M059J (cell line): ENCODE measurements at places on chromosomes 5 and 9.

DNA sequence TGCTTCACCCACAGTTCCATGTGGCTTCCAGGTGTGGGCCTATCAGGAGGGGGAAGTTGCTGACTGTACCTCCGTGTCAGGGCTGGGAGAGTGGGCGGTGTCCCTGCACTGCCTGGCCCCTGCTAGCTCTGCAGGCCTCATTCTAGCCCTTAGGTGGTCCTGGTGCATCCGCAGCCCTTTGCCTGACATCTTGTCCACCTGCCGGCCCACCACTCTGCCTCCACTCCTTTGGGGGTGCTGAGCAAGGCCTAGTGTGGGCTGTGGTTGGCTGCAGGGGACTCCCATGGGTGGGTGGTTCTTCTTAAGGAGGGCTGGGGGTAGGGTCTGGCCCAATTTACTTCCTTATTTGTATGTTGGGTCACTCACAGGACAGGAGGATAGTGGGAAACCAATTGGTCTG is 66.9 kb downstream of the HSPA4 start:
- no peak for DNase-seq

- no peak for DNase-seq
Observed at GRCh38 chr5:25027526-25027925, 382.7 kb upstream of the CDH10 start.

GRCh38 chr5:169139480-169140050 is 161.4 kb downstream of the SLIT3 start:
- DNase-seq: no peak

DNA sequence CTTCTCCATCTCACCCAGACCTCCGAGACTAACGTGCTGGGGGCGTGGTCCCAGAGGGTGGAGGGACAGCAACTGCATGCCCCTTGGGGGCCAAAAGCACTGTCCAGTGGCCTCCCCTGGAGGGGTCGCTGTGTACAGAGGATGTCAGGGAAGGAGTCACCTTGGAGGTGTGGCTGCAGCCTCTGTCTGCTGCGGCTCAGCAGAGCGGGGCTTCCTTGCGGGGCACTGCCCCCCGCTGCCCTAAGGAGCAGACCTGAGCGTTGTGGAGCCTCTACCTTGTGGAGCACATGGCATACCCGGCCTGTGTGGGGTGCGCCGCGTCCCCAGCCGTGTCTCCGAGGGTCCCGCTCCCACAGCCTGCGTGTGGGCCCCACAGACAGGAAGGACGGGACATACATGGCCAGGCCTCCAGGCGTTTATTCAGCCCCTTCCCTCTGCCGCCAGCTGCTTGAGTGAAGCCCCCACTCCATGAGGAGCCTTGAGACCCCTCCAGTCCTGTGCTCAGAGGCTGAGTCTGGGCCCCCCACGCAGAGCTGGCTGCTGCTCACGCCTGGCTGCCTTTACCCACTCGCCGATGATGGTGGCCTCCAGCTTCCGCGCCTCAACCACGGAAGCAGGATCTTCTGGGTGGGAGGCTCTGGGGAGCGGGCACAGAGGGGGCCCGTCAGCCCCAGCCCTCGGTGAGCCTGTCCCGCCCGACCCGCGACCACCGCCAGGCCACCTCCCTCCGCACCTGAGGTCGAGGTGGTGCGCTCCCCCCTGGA is 4.2 kb downstream of the DPP7 start:
- DNase-seq: no peak

DNA sequence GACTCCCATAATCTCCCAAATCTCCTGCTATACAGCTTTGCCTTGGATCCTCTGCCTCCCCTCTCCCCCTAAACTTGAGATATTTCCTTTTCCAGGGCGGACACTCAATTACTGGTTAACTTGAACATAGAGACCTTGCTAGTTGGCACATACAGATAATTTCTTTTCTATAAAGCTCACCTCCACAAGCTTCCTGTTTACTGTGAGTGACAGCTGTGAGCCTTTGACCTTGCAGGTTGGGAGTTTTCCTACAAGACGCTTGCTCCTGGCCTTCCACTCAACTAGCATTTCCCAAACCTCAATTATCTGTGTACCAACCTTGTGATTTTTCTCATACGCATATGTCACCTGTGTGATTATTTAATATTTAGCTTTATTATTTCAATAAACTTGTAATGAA is 114.5 kb downstream of the GNA14 start:
- DNase-seq: no peak

DNA sequence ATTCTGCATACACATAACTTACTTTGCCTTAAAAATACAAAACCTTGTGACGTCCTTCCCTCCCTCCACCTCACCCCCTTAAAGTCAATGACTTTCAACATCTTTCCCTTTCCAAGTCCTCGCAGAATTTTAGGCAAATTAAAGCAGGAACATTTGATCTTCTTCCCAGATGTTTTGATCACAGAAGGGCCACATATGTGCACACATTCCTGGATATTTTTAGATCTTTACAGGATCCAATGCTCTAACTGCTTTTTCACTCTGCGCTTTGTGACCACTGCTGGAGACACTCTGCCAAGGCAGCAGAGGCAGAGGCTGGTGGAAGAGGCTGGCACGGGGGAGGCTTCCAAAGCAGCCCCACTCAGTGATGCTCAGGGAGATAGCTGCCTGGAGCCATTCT is 130.7 kb downstream of the SEC61B start:
- DNase-seq: no peak

DNA sequence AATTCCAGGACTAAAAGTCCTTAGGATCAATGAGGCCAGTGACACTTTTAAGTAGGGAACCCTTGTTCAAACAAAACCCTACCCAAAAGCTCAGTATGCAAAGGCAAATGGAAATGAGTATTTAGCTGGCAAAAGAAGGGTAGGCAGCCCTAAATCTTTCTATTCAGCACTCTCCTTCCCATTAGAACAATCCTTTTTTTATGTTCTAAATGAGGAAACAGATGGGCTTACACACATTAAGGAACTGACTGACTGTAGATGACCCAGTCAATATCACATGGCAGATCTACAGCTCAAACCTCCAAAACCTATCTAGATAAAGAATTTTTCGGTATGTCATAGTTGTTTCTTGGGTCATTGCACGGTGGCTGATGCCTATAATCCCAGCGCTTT is 7.2 kb downstream of the CSNK1A1 start:
- no peak for DNase-seq

GRCh38 chr5:88606173-88606572 is 276.8 kb downstream of the MEF2C start:
- DNase-seq: no peak

DNA sequence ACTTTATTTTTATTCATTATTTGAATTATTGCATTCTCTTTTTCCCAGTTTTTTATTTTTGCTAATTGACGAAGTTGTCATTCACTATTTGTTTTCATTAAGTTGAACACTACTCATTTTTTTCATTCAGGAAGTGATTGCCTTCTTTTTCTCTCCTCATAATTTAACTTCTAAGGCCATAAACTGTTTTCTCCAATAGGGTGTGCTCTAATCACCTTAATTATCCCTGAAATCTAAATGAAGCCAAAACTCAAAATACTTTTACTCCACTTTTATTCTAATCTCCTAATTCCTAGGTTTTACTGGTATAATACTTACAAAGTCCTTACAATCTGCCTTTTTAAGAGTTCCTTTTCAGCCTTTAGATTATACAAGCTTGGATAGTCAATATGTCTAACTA is 2.9 kb upstream of the OR13C2 start:
- DNase-seq: peak; percentile 4

- no peak for DNase-seq
Observed at GRCh38 chr9:127974769-127975261, 6.0 kb downstream of the EEIG1 start.

DNA sequence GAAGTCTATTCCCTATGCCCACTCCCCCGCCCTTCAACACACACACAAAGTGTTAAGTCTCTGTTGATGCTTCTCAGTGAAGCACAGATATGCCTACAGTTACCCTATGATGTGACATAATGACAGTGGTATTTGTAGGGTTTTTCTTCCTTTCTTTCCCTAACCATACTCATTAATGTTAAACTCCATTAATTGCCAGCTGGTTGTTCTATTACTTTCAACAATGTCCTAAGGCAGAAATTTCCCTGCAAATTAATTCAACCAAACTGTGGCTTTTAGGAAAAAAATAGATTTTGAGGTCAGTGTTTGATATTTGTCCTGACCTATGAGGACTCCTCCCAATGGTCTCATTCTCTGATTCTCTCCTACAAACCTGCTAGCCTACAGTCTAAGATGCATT is 38.2 kb upstream of the SLCO6A1 start:
- peak; percentile 3 for DNase-seq

DNA sequence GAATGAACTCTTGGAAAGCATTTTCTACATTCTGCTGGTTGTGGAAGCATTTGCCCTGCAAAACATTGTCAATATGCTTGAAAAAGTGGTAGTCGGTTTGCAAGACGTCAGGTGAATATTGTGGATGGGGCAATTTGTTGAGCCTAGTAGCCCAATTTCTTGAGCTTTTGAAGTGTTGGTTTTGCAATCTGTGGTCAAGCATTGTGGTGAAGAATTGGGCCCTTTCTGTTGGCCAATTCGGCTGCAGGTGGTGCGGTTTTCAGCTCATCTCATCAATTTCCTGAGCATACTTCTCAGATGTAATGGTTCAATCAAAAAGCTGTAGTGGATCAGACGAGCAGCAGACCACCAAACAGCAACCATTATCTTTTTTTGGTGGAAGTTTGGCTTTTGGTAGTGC is 426.8 kb upstream of the CDH9 start:
- DNase-seq: no peak

DNA sequence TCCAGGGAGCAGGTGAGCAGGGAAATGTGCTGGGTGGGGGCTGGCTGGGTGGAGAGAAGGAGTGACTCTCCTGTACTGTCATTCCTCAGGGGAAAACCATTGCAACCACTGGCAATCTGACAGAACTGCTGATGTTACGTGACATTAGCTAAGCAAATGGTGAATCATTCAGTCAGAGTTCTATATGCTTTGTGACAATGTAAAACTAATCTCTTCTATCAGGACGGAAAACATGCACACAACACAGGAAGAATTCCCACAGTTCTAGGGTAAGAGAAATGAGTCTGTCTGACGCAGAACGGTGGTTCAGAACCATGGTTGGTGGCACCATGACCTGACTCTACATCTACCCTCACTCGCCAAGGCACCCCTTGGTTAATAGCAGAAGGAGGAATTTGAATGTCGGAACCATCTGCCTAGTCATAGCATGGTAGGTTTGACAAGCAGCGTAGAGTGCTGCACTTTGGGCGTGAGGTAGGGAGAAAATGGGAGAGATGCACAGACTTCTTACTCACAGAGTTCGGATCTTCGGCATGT is 243.6 kb upstream of the PANK3 start:
- peak; percentile 22 for DNase-seq

DNA sequence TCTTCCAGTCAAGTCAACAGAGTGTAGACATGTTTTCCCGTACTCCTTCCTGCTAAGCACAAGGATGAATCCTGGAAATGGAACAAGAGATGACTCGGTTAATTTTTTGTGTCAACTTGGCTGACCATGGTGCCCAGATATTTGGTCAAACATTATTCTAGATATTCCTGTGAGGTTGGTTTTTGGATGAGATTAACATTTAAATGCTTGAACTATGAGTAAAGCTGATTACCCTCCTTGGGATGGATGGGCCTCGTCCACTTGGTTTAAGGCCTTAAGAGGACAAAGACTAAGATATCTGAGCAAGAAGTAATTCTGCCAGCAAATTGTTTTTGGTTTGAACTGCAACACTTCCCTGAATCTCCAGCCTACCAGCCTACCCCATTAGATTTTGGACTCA is 338.1 kb upstream of the MSX2 start:
- peak; percentile 79 for DNase-seq

DNA sequence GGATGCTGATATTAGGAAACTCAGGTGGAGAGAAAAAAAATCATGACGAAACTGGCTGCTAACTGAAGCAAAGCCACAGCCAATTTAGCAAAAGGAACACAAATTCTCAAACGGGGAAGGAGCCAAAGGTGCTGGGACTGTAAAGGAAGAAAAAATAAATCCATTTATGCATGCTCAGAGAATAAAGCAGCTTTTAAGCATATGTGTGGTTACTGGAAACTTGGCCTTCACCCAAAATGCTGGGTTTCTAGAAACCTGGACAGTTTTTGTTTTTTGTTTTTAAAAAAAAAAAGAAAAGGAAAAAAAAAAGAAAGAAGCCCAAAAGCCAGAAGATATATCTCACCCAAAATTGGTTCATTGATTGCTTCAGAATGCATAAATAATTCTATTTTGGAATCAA is 8.0 kb downstream of the WHRN start:
- no peak for DNase-seq

DNA sequence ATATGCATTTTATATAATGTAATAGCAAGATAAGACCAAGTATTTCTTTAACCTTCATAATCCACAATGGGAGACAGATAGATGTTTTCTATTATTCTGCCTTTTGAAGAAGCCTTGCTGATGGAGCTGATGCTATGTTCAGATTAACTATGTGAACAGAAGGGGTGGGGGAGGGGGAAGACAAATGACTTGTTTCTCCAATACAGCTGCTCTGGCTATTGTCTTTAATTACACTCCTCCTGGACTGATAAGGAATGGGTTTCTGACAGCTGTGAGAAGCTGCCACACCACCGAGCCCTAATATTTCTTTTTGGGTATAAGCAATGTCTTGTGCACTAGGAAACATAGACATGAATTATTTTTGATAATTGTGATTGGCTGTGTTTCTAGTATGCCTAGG is 62.0 kb downstream of the CAVIN4 start:
- DNase-seq: no peak

DNA sequence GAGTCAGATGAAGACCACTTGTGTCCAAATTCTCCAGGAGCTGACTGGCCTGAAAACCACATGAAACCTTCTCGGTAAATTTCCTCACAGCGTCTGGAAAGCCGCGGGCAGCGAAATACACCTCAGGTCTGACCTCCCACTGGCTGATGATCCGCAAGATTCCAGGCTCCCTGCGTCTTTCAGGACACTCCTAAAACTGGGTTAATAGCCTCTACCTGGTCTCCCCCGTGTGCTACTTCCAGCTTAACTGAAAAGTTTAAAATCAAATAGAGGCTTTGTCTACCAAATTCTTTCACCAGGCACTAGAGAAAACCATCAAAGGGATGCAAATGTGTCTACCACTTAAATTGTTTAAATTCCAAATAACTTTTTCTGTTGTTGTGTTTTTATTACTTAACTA is 312.6 kb downstream of the DRD1 start:
- DNase-seq: no peak

DNA sequence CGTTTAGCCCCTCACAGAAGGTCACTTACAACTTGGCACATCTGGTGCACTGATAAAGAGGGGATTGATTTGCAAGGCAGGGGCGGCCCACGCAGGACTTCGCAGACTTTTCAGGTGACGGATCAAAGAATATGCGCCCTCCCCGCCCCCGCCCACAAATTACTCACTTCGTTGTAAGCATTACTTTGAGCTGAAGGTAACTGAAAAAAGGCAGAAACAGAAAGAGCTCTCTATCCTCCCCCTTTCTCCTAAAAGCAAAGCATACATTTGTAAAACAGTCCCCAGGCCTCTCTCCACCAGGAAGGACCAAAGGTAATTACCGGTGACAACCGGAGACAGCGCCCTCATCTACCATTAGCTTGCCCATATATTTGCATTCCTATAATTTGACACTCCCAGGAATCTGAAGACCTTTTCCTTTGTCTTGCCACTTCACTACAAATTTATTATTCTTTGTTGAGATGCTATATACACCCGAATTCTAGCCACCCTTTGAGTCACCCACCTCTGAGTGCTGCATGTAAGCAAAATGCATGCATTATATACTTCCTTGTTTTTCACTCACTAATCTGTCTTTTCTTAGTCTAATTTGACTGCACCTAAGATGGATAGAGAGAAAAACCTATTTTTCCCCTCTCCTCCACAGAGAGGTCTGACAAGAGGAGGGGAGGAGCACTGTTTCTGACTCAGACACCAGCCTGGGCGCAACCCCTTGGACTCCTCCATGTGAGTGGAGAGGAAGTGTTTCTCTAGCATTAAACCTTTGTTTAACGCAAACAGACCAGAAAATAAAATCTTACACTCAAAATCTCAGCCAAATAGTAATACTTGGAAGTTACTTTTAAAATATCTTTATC is 74.7 kb upstream of the SPIN1 start:
- DNase-seq: no peak
